ENCODE measurements at places on chromosomes 6 and 20. TPM values are rescaled to one million over a fixed set of nuclear protein-coding genes. Genes with fewer than 3 reads are reported as not detected.

The BTN2A1 gene
- 63.3 TPM for total RNA-seq

The SLC52A3 gene
- total RNA-seq, result not detected

The MCHR2 gene
- not detected for total RNA-seq

The POM121L2 gene
- not detected for total RNA-seq

The MTRF1L gene
- total RNA-seq, result 23.0 TPM

The PHACTR3 gene
- not detected for total RNA-seq

The CAGE1 gene
- total RNA-seq, result 0.32 TPM

The REM1 gene
- not detected for total RNA-seq

The CNR1 gene
- total RNA-seq, result 20.4 TPM

The MUC22 gene
- not detected for total RNA-seq

The CLVS2 gene
- total RNA-seq, result not detected

The SLC25A27 gene
- total RNA-seq, result 3.8 TPM

The RUNX2 gene
- total RNA-seq, result 2.2 TPM

The TOP1 gene
- 45.9 TPM for total RNA-seq

The GTSF1L gene
- total RNA-seq, result 0.84 TPM

The AURKA gene
- total RNA-seq, result 3.9 TPM

The OR2H1 gene
- not detected for total RNA-seq

The MYLK2 gene
- total RNA-seq, result not detected

The PTPRK gene
- total RNA-seq, result 16.2 TPM

The ECHDC1 gene
- total RNA-seq, result 60.0 TPM

The FAM162B gene
- not detected for total RNA-seq

The OR2B6 gene
- not detected for total RNA-seq

The SLC17A3 gene
- not detected for total RNA-seq

The LIME1 gene
- 14.5 TPM for total RNA-seq

The LY6G6F gene
- total RNA-seq, result not detected

The CD24 gene
- total RNA-seq, result 113 TPM

The BMP2 gene
- total RNA-seq, result not detected

The HS3ST5 gene
- total RNA-seq, result not detected

The C6orf15 gene
- not detected for total RNA-seq

The TFAP2A gene
- total RNA-seq, result not detected

The CRISP3 gene
- total RNA-seq, result not detected

Measured in B cell (primary cell).